Astrocyte (in vitro differentiated cells and primary cell): ENCODE measurements at places on chromosomes 16 and 17. TPM values are rescaled to one million over a fixed set of nuclear protein-coding genes. Genes with fewer than 3 reads are reported as not detected.

DNA sequence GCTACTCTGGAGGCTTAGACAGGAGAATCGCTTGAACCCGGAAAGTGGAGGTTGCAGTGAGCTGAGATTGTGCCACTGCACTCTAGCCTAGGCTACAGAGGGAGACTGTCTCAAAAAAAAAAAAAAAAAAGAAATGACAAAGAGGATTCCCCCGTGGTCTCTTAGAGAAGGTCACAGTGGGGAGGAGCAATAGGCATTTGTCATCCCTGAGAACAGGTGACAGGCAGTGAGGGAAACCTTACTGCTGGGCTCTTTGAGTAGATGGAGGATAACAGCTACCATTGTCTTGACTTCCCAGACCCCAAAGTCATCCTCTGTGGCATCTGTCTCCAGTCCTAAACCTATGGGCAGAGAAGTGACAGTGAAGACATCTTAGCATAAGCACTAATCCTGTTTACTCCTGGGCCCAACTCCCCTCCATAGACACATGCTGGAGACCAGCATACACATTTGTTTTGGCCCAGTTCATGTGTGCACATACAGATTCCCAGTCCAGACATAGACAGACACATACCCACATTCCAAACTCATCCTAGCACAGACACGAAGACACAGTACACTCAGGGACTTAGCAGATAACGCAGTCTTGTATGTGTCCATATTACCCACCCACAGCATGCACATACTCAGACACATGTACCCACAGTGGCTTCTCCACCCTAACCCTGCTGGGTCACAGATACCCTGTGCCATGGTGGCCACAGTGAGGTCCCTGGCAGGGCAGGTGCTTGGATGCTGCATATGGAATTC lies 2.7 kb downstream of the ESRP2 start:
- no peak for DNase-seq

GRCh38 chr17:76924345-76925342 lies 56.4 kb downstream of the MGAT5B start:
- DNase-seq = no peak

DNA sequence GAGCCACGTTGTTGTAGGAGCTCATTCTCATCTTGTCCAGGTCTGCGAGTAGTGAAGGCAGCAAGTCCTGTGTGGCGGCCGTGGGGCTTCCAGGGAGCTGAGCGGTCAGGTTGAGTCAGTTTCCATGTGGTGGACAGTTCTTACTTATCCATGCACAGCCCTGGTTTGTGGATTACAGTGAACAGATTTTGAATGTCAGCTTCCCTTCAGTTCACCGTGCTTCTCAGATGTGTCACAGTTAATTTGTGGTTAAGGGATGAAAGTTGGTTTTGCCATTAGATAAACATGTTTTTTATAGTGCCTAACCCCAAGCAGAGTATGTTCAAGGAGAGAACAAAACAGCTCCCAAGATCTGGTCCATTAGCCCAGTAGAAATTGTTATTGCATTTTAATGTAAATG lies 103.1 kb downstream of the RPTOR start:
- peak; percentile 95 for DNase-seq

GRCh38 chr17:73064084-73064938 lies 28.2 kb downstream of the SLC39A11 start:
- DNase-seq = no peak

DNA sequence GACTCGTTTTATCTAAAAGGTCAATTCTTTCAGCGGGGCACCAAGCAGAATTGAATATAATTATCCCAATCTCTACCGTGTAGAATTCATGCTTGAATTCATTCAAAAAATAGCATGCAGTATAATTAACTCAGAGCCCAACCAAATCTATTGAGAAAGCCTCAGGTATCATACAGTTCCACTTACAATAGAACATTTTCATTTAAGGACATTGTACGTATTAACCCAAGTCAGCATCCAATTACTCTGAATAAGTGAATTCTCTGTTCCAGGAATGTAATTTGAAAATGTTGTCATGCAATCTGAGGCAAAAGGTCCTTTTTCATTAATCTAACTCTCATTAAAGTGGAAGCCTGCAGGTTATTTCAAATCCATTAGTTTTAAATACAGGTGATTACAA lies 78.5 kb downstream of the SALL1 start:
- DNase-seq = no peak

Gene TEFM
- 11.5 and 13.0 TPM in 2 replicates for total RNA-seq

DNA sequence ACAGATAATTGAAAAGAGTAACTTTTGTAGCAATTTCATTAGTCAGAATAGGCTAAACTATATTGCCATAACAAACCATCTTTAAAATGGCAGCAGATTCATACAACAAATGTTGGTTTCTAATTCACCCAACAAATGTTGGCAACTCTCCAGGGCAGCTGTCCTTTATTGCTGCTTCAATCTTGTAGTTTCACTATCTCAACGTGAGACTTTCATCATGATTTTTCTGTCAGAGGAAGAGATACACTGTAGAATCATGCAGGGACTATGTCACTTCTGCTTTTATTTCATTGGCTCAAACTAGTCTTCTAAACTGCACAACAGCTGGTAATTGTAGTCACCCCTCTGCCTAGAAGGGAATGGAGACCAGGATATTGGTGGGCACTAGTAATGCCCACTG lies 174.2 kb downstream of the TANC2 start:
- DNase-seq = peak; percentile 5

GRCh38 chr16:55088098-55088497 lies 157.4 kb downstream of the IRX5 start:
- no peak for DNase-seq

GRCh38 chr17:81870131-81870980 lies 781 bp downstream of the ARHGDIA start:
- DNase-seq = peak; percentile 48

GRCh38 chr16:26454102-26454501 lies 612.6 kb upstream of the C16orf82 start:
- DNase-seq = no peak

- no peak for DNase-seq
Observed at GRCh38 chr16:69239851-69240250, 52.9 kb downstream of the SNTB2 start.

GRCh38 chr16:67767953-67768352 lies 38.4 kb downstream of the RANBP10 start:
- DNase-seq = peak; percentile 61

Gene HSPB9
- not detected in 2 replicates for total RNA-seq

- no peak for DNase-seq
Observed at GRCh38 chr16:7304958-7305357, 27.7 kb upstream of the RBFOX1 start.

DNA sequence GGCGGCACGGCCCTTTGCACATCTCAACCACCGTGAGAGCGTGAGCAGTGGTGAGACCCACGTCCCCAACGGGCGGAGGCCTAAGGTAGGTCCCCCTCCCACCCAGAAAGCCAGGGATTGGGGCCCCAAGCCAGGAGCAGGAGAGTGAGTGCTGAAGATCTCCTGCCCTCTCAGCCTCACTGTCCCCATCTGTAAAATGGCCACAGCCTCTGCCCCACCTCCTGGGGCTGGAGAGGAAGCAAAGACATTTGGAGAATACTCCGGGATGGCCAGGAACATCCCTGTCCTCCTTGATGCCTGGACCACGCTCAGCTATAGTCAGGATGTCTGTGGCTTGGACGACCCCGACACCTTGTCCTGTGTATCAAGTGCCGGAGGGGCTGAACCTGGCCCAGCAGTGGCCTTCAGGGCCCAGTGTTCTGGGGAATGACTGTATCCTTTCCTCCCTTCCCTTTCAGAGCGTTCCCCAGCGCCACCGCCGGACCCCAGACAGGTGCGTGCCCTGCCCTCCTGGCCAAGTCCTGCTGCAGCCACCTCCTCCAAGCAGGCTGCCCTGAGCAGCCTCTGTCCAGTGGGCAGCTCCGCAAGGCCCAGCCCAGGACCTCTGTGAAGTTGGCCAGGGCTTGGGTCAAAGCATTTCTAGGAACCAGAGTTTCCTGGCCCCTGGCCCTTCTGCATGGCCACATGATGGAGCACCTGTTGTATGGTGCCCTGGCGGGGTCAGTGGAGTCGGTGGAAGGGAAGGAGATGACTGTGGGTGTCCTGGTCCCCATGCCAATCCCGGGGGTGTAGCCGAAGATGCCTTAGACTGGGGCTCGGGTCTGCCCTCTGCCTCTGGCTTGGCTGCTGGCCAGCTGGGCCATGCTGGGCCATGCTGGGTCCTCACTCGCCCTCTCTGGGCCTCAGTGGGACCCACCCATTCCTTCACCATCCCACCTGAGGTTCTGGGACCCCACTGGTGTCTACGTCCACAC lies 38.4 kb downstream of the ADCY7 start:
- DNase-seq = no peak

DNA sequence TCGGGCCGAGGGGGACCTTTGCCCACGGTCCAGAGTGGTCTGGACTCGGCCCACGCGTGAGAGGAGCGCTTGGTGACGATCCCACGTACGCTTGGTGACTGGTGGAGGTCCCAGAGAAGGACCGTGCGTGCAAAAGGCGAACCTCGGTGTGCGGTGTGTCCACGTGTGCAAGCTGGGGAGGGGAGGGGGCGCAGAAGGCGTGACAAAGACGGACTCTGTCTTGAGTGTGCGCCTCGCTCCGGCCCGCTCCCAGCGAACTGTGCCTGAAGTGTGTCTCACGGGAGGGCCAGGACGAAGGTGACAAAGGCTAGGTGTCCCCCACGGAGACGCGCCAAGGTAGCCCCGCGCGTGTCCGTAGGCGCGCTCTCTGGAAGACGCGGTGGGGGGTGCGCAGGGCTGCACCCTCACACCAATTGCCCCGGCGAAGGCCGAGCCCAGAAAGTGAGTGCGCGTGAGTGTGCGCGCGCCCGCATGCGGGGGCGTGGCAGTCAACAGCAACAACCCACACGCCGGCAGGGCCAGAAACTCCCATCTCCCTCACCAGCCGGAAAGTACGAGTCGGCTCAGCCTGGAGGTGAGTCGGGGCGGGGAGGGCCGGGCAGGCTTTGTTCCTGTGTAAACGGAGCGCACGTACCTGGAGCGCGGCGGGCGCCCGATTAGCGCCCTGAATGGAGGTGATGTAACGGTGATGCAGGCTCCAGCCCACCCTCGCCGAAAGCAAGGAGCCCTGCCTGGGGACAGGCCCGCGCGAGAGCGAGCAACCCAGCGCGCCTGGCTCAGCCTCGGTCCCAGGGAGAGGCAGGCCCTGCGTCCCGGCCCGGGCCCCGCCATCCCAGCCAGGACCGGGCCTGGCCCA lies at the start of gene GPRC5C:
Gene GPRC5C (plus strand): TSS at position 521 of the 856 bp plus-strand sequence. CDS start 7,689 bp downstream, outside the sequence.
- peak; percentile 33 for DNase-seq

Gene C16orf89
- not detected in 2 replicates for total RNA-seq
